ENCODE measurements at places on chromosomes 12 and 14.

GRCh38 chr12:51814311-51815088 lies 34.0 kb downstream of the FIGNL2 start:
- DNase-seq = peak; percentile 44

DNA sequence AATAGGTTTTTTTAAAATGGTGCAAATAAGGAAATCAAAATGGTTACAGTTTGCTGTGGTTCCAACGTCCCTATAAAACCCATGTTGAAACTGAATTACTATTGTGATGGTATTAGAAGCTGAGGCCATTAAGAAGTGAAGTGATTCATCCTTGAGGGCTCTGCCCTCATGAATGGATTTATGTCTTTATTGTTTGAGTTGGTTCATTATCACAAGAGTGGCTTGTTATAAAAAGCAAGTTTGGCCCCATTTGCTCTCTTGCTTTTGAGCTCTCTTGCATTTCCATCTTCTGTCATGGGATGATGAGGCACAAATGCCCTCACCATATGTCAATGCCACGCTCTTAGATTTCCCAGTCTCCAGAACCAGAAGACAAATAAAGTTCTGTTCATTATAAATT lies 62.3 kb downstream of the PRKD1 start:
- no peak for DNase-seq

DNA sequence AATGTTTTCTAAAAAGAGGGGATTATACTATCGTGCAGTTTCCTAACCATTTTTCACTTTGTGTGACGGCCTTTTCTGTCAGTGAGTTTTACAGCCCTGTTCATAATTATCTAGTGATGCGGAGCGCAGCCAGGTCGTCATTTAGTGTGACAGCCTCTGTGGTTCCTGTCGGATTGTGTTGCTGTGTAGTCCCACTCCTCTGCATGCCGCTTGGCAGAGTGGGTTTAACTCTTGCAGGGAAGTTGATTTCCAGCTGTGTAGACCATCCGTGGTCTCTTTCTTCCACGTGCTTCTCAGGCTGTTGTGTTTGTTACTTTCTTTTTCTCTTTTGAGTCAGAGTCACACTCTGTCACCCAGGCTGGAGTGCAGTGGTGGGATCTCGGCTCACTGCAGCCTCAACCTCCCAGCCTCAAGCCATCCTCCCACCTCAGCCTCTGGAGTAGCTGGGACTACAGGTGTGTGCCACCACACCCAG lies 8.6 kb downstream of the RAN start:
- DNase-seq = no peak

- no peak for DNase-seq
Measured at GRCh38 chr14:68655021-68655831, 137.6 kb downstream of the ZFP36L1 start.

GRCh38 chr14:46581036-46581671 lies 70.4 kb downstream of the RPL10L start:
- peak; percentile 18 for DNase-seq

DNA sequence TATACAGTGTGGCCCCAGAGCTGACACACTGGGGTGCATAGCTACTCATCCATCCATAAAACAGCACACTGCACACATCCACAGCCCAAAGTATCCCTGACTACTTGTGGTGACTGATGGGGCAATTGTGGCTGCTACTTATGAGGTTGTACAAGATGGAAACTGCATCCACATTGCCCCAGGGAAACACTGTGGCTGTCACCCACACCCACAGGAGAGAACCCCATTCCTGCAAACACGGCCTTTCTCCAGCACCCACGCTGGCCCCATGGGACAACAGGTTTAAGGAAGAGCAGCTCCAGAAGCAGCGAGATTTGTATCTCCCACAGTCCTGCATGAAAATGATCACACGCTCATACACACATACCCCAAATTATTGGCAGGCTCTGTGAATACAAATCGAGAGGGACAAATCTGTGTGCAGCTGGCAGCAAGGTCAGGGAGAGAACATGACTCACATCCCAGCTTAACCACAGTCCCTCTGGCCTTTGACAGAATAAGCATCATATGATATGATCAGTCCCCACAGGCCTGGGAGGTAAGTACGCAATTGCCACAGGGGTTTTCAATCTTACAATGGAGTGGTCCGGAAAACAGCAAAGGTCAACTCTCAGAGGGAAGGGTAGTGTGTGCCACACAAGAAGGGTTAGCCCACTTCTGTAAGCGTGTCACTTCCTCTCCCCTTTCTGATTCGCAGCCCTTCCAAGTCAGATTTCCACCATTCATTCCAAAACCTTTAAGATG lies 61.9 kb downstream of the ESR2 start:
- DNase-seq = no peak

DNA sequence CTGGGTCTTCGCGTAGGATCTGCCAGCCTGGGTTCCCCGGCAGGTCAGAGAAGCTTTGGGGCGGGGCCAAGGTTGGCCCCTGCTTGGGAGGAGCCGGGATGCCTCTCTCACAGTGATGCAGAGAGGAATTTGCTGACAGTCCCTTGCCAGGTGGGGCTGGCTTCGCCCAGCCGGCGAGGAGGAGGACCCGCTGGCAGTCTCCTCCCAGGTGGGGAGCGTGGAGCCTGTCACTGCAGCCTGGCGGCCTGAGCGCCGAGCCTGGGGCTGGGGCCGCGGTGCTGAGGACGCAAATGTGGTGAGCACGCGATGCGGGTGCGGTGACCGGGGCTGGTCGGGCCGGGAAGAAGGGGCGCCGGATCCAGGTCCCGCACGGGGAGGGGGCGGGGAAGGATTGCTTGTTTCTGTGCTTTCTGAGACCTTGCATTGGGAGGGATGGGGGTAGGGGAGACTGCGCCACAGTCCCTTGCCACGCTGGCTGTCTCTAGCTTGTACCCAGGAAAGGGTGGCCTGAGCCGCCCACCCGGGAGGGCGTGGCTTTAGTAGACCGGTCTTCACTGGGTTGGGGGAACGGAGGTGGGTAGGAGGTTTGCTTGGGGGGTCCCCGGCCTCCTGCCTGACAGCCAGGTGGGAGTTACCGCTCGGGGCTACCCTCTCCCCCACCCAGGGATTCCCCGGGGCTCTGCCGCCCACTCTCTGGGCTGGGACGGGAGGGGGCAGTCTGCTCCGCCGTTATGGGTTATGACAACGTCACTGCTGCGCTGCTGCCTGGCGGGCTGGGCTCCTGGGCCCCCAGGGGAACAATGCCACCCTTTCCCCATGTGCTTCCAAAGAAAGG lies at the start of gene TMEM63C:
Gene TMEM63C (plus strand): TSS at position 196 of the 835 bp plus-strand sequence. CDS start 37,016 bp downstream, outside the sequence.
- peak; percentile 90 for DNase-seq

DNA sequence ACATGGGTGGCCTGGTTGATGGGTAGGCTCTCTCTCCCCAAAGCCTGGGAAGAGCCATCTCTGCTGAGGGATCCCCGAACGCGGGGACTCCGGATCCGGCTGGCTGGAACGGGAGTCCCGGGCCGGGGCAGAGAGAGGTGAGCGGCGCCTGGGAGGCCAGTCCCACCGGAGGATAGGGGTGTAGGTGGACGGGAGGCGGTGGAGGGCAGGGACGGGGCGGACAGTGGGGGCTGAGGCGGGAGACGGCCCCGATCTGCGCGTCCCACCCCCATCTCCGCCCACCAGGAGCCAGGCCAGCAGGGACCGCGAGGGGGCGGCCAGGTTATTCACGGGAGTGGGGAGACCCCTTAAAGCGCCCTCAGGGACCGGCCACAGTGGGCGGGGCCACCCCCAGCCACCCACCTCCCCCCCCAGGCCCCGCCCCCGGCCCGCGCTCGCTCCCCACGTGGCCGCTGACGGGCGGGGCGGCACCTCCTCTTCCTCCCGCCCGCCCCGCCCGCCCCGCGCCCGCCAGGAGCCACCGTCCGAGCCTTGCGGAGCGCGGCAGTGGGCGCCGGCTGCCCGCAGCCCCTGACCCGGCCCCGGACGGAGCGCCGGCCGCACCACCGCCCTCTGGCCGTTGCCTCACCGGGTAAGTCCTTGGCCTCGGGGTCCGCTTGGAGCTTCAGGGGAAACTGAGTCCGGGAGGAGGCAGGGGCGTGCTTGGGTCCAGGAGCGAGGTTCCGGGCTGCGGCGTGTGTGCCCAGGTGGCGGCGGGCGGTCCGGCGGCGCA lies at the start of gene INF2:
Gene INF2 (plus strand): TSS at position 510 of the 772 bp plus-strand sequence. CDS start 11,748 bp downstream, outside the sequence.
- DNase-seq = peak; percentile 77

DNA sequence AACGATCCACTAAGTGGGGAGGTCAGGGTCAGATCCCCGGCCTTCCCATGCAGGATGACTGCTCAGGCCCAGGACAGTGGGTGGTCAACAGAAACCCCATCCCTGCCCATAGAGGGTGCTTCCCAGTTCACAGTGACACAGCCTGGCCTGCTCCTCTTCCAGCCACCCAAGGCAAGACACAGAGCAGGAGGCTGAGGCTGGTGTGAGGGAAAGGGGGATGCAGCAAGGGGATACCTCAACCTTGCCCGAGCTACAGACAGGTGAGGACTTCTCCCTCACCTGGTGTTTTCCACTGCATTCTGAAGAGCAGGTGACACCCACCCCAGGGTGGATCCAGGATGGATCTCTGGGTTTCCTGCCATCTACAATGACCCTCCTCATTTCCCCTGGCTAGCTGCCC lies 106.7 kb downstream of the KIF26A start:
- no peak for DNase-seq

DNA sequence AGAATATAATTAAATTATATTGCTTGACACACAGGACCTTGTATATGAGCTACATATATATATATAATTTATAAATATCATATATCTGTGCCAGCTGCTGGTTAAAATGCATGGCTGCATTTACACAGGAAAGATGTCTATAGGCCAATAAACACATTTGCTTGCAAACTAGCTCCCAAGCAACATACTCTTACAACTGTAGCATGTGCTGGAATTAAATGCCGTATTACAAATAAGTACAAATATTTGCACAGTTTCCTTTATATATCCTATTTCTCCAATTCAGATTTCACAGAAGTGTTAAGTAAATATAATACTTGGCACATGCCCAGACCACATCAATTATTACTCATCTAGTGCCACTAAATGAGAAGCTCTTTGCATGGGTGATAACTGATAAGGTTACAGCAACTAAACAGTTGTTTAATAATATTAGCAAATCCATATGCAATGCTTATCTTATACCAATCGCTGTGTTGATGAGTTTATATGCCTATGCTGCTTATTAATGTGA lies 66.7 kb upstream of the E2F7 start:
- DNase-seq = no peak

DNA sequence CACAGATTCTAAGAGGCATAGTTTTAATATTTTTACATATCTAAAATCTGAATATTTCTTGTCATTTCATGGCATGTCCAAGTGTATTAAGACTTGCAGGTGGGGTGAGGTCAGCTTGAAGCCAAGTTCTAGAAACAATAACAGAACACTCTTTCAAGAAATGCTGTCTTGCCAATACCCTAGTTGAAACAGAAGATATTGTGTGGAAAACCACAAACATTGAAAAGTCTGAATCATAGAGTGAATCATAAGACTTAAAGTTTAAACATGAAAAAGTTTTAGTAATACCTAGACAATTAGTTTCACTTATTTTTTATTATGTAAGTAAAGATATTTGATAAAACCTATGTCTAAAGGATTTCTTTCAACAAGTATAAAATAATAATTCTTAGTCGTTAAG lies 191.5 kb upstream of the CAND1 start:
- DNase-seq = no peak

DNA sequence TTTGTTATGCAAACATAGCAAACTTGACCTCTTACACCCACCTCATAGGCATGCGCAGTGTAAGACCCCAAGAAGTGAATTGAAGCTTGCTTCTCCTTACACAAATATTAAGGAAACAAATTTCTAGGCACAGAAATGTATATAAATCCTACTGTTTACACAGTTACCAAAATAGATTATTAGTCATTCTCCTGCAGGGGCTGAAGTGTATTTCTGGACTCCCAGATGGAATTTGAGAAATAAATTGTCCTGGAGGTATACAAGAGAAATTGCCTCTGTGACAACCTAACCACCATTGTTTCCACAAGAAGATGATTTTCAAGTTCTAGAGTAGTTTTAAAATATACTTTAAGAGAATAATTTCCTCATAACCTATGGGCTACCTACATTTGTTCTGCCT lies 656.0 kb upstream of the MDGA2 start:
- no peak for DNase-seq

DNA sequence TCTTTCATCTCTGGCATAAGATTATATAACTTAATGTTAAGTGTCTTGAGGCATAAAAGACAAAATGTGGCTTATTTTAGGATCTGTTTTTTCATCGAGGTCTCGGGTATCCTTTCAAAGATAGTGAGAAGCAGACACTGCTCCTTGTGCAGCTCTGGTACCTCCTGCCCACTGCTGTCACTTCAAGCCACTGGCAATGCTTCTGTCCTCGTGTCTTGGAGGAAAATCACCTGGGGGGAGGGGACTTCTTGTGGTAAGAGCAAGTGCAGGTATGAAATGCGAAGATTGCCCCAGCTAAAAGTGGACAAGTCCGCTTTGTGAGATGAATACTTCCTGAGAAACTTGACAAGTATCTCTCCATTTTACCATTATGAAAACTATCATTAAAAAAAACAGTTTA lies 37.8 kb upstream of the DYNC1H1 start:
- DNase-seq = no peak

DNA sequence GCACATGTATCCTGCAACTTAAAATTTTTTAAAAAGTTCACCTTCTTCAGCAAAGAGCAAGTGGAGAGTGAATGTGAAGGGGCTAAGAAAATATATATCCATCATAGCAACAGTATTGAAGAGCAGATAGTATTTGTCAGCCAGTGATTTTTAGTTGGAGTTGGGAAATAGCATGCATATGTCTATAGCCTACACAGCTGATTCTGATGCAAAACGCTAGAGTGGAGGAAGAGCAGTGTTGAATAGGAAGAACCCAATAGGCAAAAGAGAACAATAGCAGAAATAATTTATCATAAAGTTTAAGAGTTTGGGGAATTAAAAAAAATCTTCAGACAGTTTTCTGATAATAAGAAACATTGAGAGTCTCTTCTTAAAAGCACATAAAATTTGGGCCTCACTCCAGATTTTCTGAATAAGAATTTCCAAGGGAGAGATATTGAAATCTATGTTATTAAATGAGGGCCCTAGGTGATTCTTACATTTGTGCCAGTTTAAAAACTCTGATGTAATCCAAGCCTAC lies 12.0 kb downstream of the PDE6H start:
- DNase-seq = no peak

GRCh38 chr14:104138718-104139459 lies 502 bp downstream of the KIF26A start:
- DNase-seq = no peak

- DNase-seq = no peak
Measured at GRCh38 chr12:59895166-59895775, 299.4 kb downstream of the SLC16A7 start.

DNA sequence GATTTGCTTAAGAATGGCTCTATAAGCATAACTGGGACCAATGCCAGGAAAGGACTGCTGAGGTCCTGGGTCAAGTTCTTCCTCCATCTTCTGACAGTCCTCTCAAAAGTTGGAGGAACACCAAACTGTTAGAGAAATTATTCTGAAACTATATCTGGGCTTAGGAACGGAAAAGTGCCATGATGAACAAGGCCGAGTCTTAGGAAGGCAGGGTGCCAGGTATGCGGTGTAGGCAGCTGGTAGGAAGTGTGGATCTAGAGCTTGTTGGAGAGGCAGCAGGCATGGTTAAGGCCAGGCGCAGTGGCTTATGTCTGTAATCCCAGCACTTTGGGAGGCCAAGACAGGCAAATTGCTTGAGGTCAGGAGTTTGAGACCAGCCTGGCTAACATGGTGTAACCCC lies 7.7 kb downstream of the GNPTAB start:
- DNase-seq = no peak
